ENCODE measurements at places on chromosomes 3 and 15.

- no peak for DNase-seq
These were observed 2.6 kb downstream of the ST3GAL6 start for GRCh38 chr3:98765721-98766120.

- DNase-seq, result no peak
These were observed 279.2 kb upstream of the TMC3 start for GRCh38 chr15:81653259-81653658.

GRCh38 chr3:137259089-137259488, 301.3 kb downstream of the IL20RB start:
- DNase-seq, result no peak

GRCh38 chr3:133895208-133896001, at the start of gene RAB6B:
TSS of gene RAB6B (minus strand) at chr3:133895882. CDS start at chr3:133895466, 416 bp downstream.
- no peak for DNase-seq
